CD4-positive, CD25-positive, alpha-beta regulatory T cell (primary cell): ENCODE measurements at places on chromosomes 2 and 18. TPM values are rescaled to one million over a fixed set of nuclear protein-coding genes. Genes with fewer than 3 reads are reported as not detected.

DNA sequence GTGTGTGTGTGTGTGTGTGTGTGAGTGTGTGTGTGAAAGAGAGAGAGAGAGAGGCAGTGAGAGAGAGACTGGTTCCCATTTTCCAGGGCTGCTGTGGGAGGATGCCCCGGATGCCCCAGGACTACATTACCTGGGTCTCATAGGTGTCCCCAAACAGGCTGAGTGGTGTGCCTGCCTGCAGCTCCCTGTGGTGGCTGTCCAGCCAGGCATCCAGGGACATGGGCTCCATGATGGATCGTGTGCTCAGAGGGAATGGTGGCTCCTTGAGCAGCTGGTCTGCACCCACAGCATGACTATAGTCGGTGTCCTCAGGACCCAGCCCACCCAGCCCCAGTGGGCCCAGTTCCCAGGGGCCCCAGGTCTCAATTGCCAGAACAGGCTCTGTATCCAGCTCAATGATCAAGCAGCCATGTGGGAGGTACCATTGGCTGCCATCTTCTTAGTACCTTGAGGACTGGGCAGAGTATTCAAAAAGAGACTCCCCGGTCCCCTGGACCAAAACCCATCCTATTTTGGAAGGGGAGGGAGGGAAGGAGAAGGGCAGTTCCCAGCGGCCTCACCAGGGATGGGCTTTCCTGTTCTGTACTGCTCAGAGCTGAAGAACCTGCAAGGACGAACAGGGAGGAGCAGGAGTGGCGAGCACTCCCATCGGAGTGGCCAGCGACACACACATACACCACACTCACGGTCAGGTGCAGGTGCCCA is 5.8 kb upstream of the OXER1 start:
- no peak for DNase-seq

- no peak for DNase-seq
Measured at GRCh38 chr18:67995769-67996168, 479.2 kb upstream of the DSEL start.

DNA sequence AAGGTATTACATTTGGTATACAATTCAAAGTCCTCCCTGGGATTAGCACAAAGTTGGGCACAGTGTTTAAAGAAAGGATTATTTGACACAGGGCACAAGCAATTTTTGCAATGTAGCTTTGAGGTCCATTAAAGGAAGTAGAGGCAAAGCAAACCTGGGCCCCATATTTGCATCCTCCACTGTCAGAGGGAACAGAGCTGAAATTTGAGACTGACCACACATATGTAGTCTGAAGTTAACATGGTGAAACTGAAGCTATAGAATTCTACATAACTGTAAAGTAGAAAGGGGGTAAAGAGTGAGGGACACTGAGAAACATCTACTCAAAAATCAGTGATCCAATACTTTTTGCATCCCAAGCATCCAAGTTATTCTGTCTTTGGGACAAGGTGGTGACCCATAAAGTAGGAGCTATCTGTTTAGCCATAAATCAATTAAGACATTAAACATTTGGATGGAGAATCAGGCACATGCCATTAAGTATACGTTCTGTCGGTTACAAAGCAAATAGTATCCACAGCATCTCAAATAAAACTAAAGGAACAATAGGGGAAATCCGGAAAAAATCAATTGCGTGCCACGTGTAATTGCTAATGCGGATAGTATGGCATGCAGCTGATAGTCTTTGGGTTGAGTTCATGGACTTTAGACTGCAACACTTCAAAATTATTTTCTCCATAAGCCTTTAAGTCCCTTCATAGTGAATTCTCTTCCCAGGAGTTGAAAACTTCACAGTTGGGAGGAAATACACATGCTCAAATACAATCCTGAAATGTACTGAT is 72.6 kb downstream of the PLEKHM3 start:
- no peak for DNase-seq

DNA sequence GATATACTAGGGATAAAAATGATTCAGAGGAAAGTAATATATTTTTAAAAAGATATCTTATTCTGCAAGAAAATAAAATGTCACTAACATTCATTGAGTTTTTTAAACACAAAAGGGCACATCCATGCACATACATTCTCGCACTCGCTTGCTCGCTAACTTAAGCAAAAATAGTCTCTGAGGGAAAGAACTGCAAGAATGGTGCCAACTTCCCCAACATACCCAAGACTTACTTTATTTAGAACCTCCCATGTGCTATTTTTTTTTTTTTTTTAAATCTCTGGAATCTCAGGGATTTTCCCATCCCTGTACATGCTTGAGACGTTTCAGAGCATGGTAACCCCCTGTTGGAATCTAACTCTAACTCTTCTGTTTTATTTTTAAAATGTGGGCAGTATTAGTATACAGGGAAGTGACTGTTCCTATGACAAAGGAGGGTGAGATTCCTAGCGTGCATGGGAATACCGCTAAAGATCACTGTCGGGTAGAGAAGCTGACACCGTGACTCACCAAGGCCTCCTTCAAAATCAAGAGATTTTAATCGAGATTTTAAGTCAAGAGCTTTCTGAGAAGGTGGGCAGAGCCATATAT is 187.9 kb upstream of the ZEB2 start:
- no peak for DNase-seq

DNA sequence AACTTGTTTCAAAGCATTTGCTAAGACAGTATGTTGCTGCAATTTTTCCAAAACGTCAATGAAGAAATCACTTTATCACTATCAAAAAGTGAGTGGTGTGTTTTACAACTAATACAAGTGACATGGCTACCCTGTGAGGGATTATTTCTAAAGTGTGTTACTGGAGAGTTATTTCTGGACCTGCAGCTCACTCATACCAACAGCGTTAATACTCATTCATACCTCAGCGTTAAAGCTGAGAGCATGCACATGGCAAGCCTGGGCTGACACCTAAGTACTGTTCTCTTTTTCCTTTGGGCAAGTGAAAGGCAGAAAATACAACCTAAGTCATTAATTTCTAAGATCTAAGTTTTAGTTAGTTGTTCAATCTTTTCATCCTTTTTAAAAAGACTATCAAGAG is 13.0 kb upstream of the MRPL19 start:
- no peak for DNase-seq

GRCh38 chr2:120937686-120938044 is 202.0 kb downstream of the GLI2 start:
- no peak for DNase-seq

- no peak for DNase-seq
Measured at GRCh38 chr2:43008388-43008787, 216.0 kb upstream of the HAAO start.

- DNase-seq, result no peak
Measured at GRCh38 chr18:79326413-79327198, 69.1 kb upstream of the NFATC1 start.

- DNase-seq, result no peak
Measured at GRCh38 chr2:128765811-128766210, 447.1 kb upstream of the HS6ST1 start.

DNA sequence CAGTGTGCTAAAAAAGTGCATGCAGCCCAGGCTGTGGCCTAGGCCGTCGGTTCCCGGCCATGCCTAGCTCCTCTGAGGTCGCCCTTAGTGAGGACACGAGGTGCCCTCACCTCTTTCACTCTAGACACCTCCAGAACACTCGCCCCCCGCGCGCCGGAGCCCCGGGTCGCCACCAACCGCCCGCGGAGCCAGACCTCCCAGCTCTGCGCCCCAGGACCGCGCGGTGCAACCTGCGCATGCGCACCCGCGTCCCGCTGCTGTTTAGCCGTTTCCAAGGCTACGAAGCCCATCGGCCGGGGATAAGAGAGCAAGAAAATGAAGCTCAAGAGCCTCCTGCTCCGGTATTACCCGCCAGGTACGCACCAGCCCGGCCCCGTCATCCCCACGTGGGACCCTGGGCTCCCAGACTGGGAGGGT is at the start of gene DAW1:
TSS of gene DAW1 (plus strand) at position 257 of the 417 bp plus-strand sequence. CDS start at position 316, 59 bp downstream.
- peak; percentile 45 for DNase-seq

DNA sequence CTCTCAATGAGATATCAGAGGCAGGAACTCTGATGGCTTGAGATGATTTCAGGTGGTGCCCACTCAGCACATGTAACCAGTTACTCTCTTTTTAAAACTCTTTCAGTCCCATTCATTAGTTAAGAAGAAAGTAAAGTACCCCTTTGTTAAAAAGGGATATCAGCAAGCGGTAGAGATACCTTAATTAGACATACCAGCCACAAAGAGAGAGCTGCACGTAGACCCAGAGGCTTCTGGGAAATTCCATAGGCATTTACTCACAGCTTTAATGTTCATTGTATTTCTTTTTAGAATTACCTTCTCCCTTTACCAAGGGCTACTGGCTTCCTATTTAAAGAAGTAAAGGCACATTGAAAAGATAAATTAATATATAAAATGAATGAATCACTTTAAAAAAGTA is 63.3 kb downstream of the LYPD6B start:
- DNase-seq, result no peak

GRCh38 chr2:40511661-40512213 is 59.8 kb upstream of the SLC8A1 start:
- DNase-seq, result no peak

DNA sequence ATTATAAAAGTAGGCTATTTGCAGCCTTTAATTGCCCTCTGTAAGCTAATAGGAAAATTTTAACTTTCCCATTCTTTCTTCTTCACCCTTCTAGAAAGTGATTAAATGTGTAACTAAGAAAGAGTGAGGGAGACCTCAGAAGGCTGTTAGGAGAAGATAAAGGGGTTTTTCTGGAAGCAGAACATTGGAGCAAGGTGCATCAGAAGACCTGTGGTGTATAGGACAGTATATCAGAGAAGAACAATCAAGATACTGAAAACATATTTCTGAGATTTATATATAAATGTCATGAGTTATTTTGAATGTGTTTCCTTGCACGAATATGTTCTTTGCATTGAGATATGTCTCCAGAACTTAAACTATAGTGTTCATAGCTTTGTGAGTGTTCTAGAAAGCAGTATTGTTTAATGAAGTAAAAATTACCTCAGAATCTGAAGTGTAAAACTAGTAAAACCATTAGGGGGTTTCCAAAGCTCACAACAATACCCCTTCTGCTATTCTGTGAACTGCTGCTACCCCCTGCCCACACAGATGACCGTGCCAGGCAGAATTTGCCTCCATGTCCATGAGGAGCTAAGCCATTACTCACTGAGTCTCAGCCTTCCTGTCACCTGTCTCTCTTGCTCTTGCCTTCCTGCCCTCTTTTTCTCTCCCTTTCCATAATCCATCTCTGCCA is 537.9 kb downstream of the EPHA4 start:
- no peak for DNase-seq

Gene TUBA4A
- total RNA-seq, result 245 TPM

Gene RGPD3
- 0.44 TPM for total RNA-seq

Gene WDPCP
- 9.4 TPM for total RNA-seq

Gene NGEF
- total RNA-seq, result not detected
